Activated T-helper 1 cell treated with anti-CD3 and anti-CD28 coated beads, Interleukin-2, amount 50 U/mL, for 16 hours (primary cell): ENCODE measurements at places on chromosomes 16 and 17.
A peak's percentile ranks its signal among the peaks of the same experiment; 100 is the strongest.

- DNase-seq = no peak
Observed at GRCh38 chr16:78485188-78485916, 385.9 kb downstream of the WWOX start.

GRCh38 chr17:40451420-40451819, 8.2 kb downstream of the IGFBP4 start:
- no peak for DNase-seq

- DNase-seq = no peak
Observed at GRCh38 chr17:60823515-60823914, 145.9 kb downstream of the BCAS3 start.

GRCh38 chr17:12830777-12831247, 41.5 kb downstream of the ARHGAP44 start:
- DNase-seq = no peak

DNA sequence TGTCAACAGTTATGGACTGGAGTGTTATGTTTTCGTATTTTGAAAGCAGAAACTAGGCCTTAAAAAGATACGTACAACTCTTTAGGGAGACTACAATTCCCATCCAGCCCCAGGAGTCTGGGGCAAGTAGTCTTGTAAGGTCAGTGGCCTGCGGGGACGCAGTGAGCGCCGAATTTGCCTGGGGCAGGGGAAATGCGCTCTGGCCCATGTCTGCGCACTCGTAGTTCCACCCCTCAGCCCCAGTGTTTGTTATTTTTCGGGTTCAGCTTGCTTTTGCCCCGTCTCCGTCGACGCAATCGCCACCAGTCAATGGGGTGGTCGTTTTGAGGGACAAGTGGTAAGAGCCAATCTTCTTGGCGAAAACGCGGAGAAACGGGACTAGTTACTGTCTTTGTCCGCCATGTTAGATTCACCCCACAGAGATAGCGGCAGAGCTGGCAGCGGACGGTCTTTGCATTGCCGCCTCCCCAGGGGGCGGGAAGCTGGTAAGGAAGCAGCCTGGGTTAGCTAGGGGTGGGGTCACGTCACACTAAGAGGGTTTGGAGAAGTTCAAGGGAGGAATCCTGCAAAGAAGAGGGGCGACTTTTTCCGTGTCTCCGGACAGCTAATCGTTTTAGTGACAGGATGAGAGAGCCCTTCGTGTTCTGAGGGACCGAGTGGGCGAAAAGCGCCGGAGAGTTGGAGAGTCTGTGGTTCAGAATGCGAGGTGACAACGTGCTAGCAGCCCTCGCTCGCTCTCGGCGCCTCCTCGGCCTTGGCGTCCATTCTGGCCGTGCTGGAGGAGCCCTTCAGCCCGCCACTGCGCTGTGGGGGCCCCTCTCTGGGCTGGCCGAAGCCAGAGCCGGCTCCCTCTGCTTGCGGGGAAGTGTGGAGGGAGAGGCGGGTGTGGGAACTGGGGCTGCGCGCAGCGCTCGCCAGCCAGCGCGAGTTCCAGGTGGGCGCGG, 1.1 kb upstream of the BRCA1 start:
- no peak for DNase-seq

DNA sequence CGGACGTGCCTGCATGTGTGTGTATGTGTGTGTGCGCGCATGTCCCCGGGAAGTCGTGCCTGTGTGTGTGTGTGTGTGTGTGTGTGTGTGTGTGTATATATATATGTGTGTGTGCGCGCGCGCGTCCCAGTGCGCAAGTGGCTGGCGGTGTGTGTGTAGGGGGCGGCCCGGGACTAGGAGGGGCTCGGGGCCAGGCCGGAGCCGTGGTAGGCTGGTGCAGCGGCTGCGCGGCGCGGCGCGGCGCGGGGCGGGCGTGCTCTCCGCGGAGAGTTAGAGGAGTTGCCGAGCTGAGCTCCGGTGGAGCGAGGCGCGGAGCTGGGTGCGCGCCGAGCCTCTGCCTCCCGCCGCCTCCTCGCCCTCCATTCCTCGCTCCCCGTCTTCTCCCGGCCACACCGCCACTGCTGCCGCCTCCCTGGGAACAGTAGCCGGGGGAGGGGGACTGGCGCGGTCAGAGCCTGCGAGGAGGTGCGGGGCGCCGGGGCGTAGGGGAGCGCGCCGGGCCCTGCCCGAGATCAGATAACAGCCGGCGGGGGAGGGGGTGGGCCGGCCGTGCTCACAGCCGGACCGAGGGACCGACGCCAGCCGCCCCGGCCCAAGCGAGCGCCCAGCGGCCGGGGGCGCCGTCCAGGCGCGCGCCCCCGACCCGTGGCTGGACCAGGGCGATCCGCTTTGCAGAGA, at the start of gene KCNJ12:
KCNJ12 (plus strand) TSS at position 277 of the 678 bp plus-strand sequence. CDS start 38,986 bp downstream, outside the sequence.
- no peak for DNase-seq

DNA sequence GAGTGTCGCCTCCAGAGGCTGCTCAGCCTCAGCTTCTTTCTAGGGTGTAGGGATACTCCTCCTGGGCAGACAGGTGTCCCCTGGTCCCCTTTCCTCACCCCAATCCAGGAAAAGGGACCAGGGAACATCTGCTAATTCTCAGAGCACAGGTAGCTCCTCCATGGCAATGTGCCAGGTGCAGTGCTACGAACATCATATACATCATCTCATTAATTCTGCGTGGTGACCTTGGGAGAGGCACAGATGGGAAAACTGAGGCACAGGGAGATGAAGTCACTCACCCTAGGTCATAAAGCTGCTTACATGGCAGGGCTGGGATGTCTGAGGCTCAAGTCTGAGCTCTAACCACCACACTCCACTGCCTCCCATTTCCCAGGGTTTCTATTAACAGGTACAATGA, 11.7 kb downstream of the HDAC5 start:
- no peak for DNase-seq

- no peak for DNase-seq
Observed at GRCh38 chr17:79808763-79809529, 12.1 kb upstream of the CBX8 start.

GRCh38 chr17:57782062-57782490, 37.0 kb upstream of the CCDC182 start:
- DNase-seq = no peak

DNA sequence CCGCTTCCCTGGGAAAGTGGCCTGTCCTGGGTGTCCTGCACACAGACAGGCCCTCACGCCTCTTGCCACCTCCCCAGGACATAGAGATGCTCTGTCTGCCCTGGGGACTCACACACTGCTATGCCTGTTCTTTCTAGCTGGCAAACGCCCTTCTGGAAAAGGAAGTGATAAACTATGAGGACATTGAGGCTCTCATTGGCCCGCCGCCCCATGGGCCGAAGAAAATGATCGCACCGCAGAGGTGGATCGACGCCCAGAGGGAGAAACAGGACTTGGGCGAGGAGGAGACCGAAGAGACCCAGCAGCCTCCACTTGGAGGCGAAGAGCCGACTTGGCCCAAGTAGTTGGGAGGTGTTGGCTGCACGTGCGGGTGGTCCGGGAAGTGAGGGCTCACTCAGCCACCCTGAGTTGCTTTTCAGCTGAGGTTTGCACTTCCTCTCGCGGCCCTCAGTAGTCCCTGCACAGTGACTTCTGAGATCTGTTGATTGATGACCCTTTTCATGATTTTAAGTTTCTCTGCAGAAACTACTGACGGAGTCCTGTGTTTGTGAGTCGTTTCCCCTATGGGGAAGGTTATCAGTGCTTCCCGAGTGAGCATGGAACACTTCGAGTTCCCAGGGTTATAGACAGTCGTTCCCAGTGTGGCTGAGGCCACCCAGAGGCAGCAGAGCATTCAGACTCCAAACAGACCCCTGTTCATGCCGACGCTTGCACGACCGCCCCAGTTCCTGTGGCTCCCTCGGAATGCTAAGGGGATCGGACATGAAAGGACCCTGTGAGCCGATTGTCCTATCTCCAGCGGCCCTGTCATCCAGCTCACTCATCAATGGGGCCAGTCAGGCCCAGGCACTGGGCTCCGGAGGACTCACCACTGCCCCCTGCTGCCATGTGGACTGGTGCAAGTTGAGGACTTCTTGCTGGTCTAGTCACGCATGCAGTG, 3.5 kb upstream of the RPL13 start:
- DNase-seq = peak; percentile 74

DNA sequence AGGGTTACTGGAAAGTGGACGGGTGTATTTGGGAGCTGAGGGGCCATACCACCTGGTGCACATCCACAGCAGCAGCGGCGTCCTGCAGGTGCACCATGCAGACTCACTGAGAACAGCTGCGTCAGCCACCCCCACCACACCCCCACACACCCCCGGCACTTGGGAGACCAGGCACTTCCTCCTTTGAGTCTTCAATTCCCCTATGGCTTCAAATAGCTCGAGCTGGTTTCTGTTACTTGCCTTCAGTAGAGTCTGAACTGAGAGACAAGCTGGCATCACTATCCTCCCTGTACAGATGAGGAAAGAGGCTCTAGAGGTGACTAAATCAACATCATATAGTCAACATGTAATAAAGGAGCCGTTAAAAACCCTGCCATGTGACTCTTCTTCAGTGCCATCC, 15.4 kb downstream of the CUEDC1 start:
- DNase-seq = no peak

DNA sequence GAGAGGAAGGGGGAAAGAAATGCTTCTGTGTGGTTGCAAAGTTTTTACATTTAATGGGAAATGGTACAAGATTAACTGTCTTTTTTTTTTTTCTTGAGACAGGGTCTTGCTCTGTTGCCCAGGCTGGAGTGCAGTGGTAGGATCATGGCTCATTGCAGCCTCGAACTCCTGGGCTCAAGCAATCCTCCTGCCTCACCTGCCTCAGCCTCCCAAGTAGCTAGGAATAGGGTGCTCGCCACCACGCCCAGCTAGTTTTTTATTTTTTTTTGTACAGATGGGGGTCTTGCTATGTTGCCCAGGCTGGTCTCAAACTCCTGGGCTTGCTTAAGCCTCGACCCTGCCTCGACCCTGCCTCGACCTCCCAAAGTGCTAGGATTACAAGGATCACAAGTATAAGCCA, 3.8 kb upstream of the ROGDI start:
- no peak for DNase-seq

DNA sequence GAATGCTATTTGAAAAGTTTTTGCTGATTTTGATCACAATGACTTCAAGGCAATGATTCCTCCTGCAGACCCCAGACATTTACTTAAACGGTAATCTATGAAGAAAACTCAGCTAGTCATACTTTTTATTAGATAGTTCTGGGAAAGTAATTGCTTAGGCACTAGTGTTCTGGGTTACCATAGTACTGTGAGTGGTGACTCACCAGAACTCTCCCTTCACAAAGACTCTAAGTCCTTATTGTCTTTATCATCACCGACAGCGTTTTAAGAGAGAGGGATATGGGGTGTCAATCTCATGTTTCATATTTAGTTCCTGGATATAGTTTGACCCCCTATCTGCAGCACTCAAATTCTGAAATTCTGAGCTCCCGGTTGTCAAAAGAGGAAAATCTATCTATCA, 43.0 kb upstream of the CDH8 start:
- no peak for DNase-seq

DNA sequence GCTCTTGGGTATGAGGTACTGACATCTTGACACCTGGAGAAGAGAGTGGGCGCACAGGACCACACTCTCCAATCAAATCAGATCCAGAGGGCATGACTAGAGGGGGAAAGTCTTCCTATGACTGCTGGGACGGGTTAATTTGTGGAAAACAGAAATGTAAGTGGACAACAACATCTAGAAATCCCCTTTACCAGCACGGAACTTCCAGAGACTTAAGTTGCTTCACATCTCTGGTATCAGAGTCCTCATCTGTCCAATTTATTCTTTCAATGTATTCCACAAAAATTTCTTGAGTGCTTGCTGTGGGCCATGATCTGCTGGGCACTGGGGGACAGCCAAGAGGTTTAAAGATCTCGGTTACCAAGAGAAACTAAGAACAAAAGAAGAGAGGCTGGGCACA, 159.2 kb downstream of the COPRS start:
- no peak for DNase-seq
